Prostate gland (tissue), 2 donors: ENCODE measurements at places on chromosomes 5 and 9. TPM values are rescaled to one million over a fixed set of nuclear protein-coding genes. Genes with fewer than 3 reads are reported as not detected.
A peak's percentile ranks its signal among the peaks of the same experiment; 100 is the strongest.

The CXCL14 gene
- 2.2 TPM for total RNA-seq

The FSD1L gene
- 4.8 TPM for total RNA-seq

The PTGS1 gene
- 4.6 TPM for total RNA-seq

The GPRIN1 gene
- 0.14 TPM for total RNA-seq

DNA sequence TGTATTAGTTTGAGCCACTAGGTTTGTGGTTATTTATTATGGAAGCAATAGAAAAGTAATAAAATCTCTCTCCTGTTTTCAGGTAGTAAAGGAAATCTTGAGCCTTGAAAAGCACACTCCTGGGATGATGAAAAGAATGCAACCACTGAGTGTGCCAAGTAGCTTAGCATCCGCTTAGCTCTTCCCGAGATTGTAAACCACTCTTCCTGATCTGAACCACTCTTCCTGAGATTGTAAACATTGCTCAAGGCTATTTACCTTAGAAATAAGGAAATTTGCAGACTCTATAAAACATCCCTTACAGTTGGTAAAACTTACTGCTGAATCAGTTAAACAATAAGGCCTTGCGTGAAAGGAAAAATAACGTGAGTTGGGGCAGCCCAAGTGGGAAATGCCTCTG lies 17.4 kb upstream of the IL33 start:
- no peaks in the 10 kb centered on the region for H3K4me1 ChIP-seq
- H3K4me3 ChIP-seq = no peak overlapping the region
- H3K27ac ChIP-seq = no peak overlapping the region
- H3K27me3 ChIP-seq = no peaks in the 10 kb centered on the region
- DNase-seq = no peak

DNA sequence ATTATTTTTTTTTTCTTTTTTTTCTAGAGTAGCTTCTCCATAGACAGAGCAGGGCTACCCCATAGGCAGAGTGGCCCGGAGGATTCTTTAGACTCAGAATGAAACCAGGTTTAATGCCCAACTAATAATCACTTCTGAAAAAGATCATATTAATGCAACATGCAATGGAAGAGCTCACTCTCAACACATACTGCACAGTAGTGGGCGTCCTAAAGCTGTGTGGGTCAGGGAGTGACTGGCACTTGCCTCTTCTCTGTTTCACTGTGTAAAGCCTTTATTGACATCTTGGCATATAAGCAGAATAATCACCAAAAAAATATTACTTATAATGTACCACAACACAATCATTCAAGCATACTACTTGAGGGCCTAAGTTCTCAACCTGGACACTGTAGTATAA lies 11.1 kb downstream of the PWWP2A start:
- H3K27ac ChIP-seq = no peak overlapping the region
- H3K36me3 ChIP-seq = no peaks in the 10 kb centered on the region
- H3K4me1 ChIP-seq = no peaks in the 10 kb centered on the region

DNA sequence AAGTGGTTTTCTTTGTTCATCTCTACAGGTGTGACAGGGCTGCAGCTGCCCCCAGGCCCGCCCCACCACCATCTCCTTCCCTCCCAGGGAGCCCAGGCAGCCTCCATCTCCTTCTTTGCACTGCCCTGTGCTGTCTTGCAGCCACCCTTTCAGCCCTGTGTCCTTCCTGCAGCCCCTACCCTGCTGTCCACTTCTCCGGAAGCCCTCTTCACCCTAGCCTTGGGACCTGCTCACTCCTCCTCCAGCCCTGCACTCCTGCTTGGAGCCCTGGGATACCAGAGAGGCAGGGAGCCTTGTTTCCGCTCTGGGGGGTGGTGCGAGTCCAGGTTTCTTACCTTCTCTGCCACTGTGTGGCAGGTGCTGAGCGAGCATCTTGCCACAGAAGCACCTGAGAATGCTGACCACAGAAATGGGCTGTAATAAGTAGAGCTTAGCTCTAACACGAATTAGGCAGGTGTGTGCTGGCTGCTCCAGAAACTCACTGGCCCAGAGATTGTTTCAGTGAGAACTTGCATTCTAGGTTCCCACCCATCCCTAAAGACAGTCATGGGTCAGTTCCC lies 51.3 kb upstream of the GADD45G start:
- no peaks in the 10 kb centered on the region for H3K36me3 ChIP-seq
- DNase-seq = no peak
- no peaks in the 10 kb centered on the region for H3K4me1 ChIP-seq
- no peak overlapping the region for H3K27ac ChIP-seq

- no peak overlapping the region for H3K4me3 ChIP-seq
- no peaks in the 10 kb centered on the region for H3K4me1 ChIP-seq
- no peaks in the 10 kb centered on the region for H3K27me3 ChIP-seq
Measured at GRCh38 chr5:119426057-119426456, 26.2 kb upstream of the HSD17B4 start.

GRCh38 chr9:84238652-84239051 lies 101.9 kb downstream of the SLC28A3 start:
- H3K36me3 ChIP-seq = no peaks in the 10 kb centered on the region
- no peaks in the 10 kb centered on the region for H3K4me1 ChIP-seq
- no peak for DNase-seq
- no peaks in the 10 kb centered on the region for H3K27me3 ChIP-seq

GRCh38 chr5:14156650-14157492 lies 13.7 kb downstream of the TRIO start:
- H3K27me3 ChIP-seq = no peaks in the 10 kb centered on the region
- H3K36me3 ChIP-seq = no peaks in the 10 kb centered on the region

GRCh38 chr5:151770383-151771258 lies 1.1 kb upstream of the G3BP1 start:
- no peaks in the 10 kb centered on the region for H3K27me3 ChIP-seq
- H3K36me3 ChIP-seq = no peaks in the 10 kb centered on the region
- peaks cover 7% of the 10 kb centered on the region for H3K4me1 ChIP-seq
- H3K27ac ChIP-seq = peak overlapping the region; percentile 94

DNA sequence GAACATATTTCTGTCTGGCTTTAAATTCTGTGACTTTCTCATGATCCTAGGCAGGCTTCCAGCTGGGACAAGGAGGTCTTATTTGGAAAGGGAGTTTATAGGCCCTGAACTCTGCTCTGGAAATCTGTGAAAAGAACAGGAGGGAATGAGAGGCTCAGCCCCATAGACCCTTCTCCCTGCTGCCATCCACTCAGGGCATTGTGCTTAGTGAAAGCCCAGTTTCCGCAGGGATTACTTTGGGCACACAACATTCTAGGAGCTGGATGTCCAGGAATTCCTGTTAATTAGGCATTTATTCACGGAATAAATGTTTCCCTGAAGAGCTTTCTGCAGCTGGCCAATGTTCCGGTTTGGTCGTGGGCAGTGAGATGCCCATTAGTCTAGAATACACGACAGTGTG lies 32.7 kb upstream of the COL15A1 start:
- H3K4me3 ChIP-seq = no peak overlapping the region
- DNase-seq = no peak
- no peaks in the 10 kb centered on the region for H3K27me3 ChIP-seq

- no peaks in the 10 kb centered on the region for H3K36me3 ChIP-seq
- H3K4me1 ChIP-seq = no peaks in the 10 kb centered on the region
- no peak for DNase-seq
- no peak overlapping the region for H3K4me3 ChIP-seq
- H3K27me3 ChIP-seq = no peaks in the 10 kb centered on the region
- H3K27ac ChIP-seq = no peak overlapping the region
Measured at GRCh38 chr5:179470201-179470600, 80.2 kb upstream of the RUFY1 start.

DNA sequence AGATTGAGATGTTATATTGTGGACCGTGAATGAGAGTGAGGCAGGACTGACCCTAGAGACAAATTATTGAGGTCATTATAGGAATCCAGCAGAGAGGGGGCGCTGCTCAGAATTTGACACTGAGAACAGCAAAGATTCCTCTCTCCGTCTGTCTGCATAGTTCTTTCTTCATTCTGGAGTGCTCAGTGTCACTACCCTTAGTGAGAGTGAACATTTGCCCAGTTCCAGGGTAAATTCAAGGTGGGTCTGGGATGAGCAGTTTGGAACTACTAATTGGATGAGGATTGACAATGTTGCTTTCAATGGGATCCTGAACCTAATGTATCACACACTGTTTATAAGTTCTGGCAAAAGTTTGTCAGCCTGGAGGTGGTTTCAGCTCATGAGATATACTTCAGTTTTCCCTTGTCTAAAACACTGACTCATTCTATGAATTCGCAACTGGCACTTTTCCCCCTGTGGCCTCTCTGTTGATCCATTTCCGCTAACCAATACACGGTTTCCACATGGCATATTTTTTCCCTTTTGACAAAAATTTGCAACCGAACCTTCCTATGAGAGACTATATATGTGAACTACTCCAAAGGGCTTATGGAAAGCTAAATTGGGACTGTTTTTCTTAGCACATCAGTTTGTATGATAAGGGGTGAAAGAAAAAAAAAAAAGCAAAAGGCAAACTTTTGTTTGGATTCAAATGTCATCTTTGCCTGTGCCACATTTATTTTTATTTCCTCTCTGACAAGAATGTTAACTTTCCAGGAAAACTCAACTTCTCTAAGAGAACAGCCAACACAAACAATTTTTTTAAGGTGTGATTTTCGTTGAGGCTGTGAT lies 1240.7 kb upstream of the WWC1 start:
- no peak overlapping the region for H3K4me3 ChIP-seq
- H3K36me3 ChIP-seq = no peaks in the 10 kb centered on the region
- no peaks in the 10 kb centered on the region for H3K4me1 ChIP-seq
- no peak for DNase-seq
- no peak overlapping the region for H3K27ac ChIP-seq

GRCh38 chr9:108991479-108991878 lies 21.8 kb downstream of the CTNNAL1 start:
- H3K36me3 ChIP-seq = no peaks in the 10 kb centered on the region
- H3K27ac ChIP-seq = no peak overlapping the region
- no peaks in the 10 kb centered on the region for H3K4me1 ChIP-seq
- H3K4me3 ChIP-seq = no peak overlapping the region
- no peak for DNase-seq

GRCh38 chr5:32542216-32543059 lies 42.9 kb upstream of the SUB1 start:
- no peak overlapping the region for H3K27ac ChIP-seq
- H3K36me3 ChIP-seq = no peaks in the 10 kb centered on the region
